ENCODE measurements at places on chromosomes 3 and 15. TPM values are rescaled to one million over a fixed set of nuclear protein-coding genes. Genes with fewer than 3 reads are reported as not detected.

LHFPL4 gene
- total RNA-seq, result not detected

MESP1 gene
- total RNA-seq, result 1.6 TPM

SAMD7 gene
- not detected for total RNA-seq

PPP1R14D gene
- not detected for total RNA-seq

ASB14 gene
- 0.10 TPM for total RNA-seq

ALCAM gene
- total RNA-seq, result 49.3 TPM

LDHAL6B gene
- not detected for total RNA-seq

ZNF710 gene
- total RNA-seq, result 7.4 TPM

LEKR1 gene
- 0.69 TPM for total RNA-seq

SRGAP3 gene
- total RNA-seq, result 21.4 TPM

PCOLCE2 gene
- 2.4 TPM for total RNA-seq

CHAC1 gene
- 5.6 TPM for total RNA-seq

GOLGA6D gene
- 0.30 TPM for total RNA-seq

TAGLN3 gene
- total RNA-seq, result 1.9 TPM

UROC1 gene
- total RNA-seq, result not detected

SSUH2 gene
- 0.39 TPM for total RNA-seq

GRK7 gene
- 0.10 TPM for total RNA-seq

TGM5 gene
- total RNA-seq, result 4.1 TPM

CLEC3B gene
- 54.6 TPM for total RNA-seq

Data from skin of body (tissue), 3 donors.